ENCODE measurements at places on chromosomes 3 and 15.

GRCh38 chr3:12465836-12466225, 18.4 kb upstream of the TSEN2 start:
- H3K27ac ChIP-seq = no peak overlapping the region
- peaks cover 20% of the 10 kb centered on the region for H3K4me1 ChIP-seq
- no peak for DNase-seq

DNA sequence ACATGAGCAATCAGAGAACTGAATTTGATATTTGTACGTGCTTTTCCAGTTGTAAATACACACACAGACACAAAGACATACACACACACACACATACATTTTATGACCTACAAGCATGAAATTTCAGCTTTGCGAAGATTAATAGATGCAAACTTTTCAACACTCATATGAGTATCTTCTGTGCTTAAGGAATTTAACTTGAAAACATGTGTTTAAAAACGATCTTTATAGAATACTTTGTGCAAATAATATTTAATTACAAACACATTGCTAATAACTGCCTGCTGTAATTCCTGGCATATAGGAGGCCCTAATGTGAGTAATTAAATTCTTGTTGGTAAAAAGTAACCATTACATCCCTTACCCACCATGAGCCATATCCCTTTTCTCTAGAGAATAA, 107.7 kb upstream of the PLSCR5 start:
- no peak overlapping the region for H3K4me3 ChIP-seq
- no peak overlapping the region for H3K27ac ChIP-seq
- no peaks in the 10 kb centered on the region for H3K27me3 ChIP-seq
- H3K4me1 ChIP-seq = peaks cover 4% of the 10 kb centered on the region
- no peaks in the 10 kb centered on the region for H3K36me3 ChIP-seq

GRCh38 chr3:124483915-124484470, 246.3 kb upstream of the UMPS start:
- H3K4me3 ChIP-seq = no peak overlapping the region
- H3K4me1 ChIP-seq = no peaks in the 10 kb centered on the region
- no peak overlapping the region for H3K27ac ChIP-seq
- H3K27me3 ChIP-seq = peaks cover 8% of the 10 kb centered on the region

GRCh38 chr3:126517291-126517951, at the start of gene UROC1:
Gene UROC1 (minus strand): TSS chr3:126517773. CDS start chr3:126517719, 54 bp downstream.
- no peak for DNase-seq
- no peaks in the 10 kb centered on the region for H3K4me1 ChIP-seq
- no peaks in the 10 kb centered on the region for H3K36me3 ChIP-seq
- no peak within 1 kb of the TSS for H3K4me3 ChIP-seq
- H3K27ac ChIP-seq = no peak within 1 kb of the TSS
- H3K27me3 ChIP-seq = no peaks in the 10 kb centered on the region

GRCh38 chr3:172608575-172608974, 85.3 kb upstream of the TNFSF10 start:
- H3K4me3 ChIP-seq = no peak overlapping the region
- H3K27me3 ChIP-seq = peaks cover 5% of the 10 kb centered on the region
- H3K27ac ChIP-seq = no peak overlapping the region

- no peaks in the 10 kb centered on the region for H3K27me3 ChIP-seq
- no peak for DNase-seq
- peaks cover 4% of the 10 kb centered on the region for H3K36me3 ChIP-seq
- no peaks in the 10 kb centered on the region for H3K4me1 ChIP-seq
These were observed 22.2 kb downstream of the MME start for GRCh38 chr3:155102329-155102728.

DNA sequence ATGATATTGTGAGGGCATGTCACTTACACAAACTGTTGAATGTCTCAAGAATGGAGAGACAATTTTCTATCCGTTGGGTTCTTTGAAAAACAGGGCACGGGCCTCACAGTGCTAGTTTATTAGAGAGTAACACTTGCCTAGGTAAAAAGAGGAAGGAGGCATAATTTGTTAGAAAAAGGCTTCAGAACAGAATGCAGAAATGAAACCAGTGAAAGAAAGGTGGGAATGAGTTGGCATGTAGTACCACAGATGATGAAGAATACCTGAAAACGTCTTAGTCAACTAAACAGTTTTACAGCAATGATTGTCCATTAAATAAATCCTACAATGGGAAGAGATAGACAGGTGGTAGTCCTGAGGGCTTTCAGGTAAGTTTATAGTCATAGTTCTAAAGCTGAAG, 1399.7 kb upstream of the CADM2 start:
- H3K27me3 ChIP-seq = no peaks in the 10 kb centered on the region
- peaks cover 2% of the 10 kb centered on the region for H3K4me1 ChIP-seq
- no peak overlapping the region for H3K4me3 ChIP-seq
- no peak overlapping the region for H3K27ac ChIP-seq
- DNase-seq = no peak

DNA sequence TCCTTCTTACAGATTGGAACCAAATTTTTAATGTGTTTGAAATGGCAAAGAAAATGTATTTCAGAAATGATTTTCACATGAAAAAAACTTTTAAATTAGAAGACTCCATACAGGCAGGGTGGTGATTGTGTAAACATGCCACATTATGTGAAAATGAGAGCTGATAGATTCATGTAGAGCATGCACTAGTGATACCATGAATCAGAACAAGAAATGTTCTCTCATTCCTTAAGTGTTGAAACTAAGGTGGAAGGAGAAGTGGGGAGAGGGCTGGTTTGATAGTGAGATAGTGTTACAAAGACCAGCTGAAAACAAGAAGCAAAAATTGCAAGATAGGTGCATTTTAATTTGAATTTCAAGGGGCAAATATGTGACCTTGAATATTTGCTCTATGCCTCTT, 100.3 kb downstream of the CCNL1 start:
- peaks cover 2% of the 10 kb centered on the region for H3K27me3 ChIP-seq
- no peak overlapping the region for H3K4me3 ChIP-seq
- no peak for DNase-seq
- H3K36me3 ChIP-seq = no peaks in the 10 kb centered on the region
- H3K4me1 ChIP-seq = no peaks in the 10 kb centered on the region

- no peaks in the 10 kb centered on the region for H3K27me3 ChIP-seq
- H3K4me3 ChIP-seq = no peak overlapping the region
- DNase-seq = no peak
- H3K27ac ChIP-seq = no peak overlapping the region
- no peaks in the 10 kb centered on the region for H3K36me3 ChIP-seq
These were observed 254.2 kb downstream of the NR1D2 start for GRCh38 chr3:24199300-24199699.

DNA sequence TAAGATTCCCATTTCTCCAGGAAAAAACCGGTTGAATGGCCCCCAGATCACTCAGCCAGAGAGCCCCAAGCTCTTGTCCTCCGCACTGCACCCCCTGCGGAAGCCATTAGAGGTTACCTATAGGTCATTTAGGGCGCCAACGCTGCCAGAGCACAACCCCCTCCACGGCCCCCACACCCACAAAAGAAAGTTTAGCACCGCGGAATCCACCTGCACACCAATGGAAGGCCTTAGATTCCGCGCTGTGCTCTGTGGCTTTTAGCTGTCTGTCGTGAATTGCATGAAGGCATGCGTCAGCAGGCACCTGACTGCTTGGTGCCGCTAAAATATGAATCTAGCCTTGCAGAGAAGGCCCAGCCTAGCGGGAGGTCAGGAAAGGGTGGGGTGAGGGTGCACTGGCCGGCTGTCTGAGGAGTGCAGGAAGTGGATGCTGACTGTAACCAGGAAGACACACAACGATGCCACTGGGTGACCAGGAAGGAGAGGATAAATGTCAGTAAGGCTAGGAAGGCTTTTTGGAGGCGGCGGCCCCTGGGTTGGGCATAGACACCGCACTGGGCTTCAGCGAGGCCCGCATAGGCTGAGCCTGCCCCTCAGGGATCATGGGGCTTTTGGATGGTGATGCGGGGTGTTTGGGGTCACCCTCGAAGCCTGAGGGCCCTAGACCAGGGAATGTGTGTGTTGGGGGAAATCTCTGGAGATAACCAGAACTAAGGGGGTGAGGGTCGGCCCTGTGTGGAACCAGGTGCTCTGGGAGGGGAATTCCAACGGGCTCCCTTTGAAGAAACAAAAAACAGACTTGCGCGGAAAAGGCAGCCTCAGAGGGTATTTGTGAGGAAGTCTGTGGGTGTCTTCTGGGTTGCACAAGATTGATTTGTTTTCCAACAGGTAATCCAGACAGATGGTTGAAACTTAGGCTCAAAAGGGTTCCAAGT, 976 bp upstream of the NUP210 start:
- H3K4me3 ChIP-seq = peak overlapping the region; percentile 50
- peak; percentile 12 for DNase-seq
- peaks cover 4% of the 10 kb centered on the region for H3K27me3 ChIP-seq
- H3K4me1 ChIP-seq = peaks cover 6% of the 10 kb centered on the region
- no peaks in the 10 kb centered on the region for H3K36me3 ChIP-seq
- peak overlapping the region; percentile 18 for H3K27ac ChIP-seq
